ENCODE measurements at places on chromosomes 2 and 18.

DNA sequence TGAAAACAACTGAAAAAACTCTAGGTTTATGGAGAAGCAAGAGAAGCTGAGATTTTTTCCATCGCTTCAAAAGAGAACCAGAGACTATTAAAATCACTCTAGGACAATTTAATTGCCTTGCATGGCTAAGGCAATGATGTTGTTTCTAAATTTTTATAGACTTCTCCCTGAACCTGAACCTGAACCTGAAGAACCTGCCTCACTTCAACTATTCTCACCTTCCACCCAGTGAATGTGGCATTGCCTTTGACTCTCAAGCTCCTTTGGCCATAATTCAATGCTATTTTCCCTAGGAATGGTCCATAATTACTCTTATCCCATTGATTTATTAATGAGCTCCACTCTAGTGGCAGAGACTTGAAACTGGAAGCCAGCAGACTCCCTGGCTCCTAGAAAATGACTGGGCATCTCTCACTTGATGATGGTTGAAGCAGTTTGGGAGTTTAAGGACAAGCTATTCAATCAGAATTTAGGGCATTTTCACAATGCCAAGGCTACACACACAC is 303.8 kb upstream of the UBE2E3 start:
- no peak for DNase-seq

GRCh38 chr2:126749537-126749936 is 93.6 kb downstream of the GYPC start:
- no peak for DNase-seq

GRCh38 chr18:40222776-40223175 is 1732.3 kb upstream of the PIK3C3 start:
- DNase-seq, result no peak

- DNase-seq, result no peak
Observed at GRCh38 chr2:179331061-179331460, 66.4 kb upstream of the SESTD1 start.

GRCh38 chr2:157508676-157509075 is 64.8 kb upstream of the CYTIP start:
- DNase-seq, result no peak

DNA sequence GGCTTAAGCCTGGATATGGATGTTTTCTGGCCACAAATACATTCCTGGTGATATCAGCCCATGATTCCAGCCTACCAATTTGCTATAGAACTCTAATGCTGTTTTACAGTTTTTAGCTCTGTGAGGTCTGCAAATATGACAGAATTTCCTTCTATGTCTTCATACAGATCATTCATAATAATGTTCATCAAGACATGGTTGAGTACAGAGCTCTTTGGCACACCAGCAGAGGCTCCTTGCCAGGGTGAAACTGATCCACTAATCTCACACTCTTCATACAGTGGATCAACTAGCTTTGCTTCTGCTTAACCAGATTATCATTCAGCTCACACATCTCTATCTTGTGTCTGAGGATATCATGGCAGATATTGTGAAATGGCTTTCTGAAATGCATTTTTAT is 672.1 kb downstream of the STK39 start:
- DNase-seq, result no peak

GRCh38 chr2:222052934-222053367 is 245.8 kb downstream of the PAX3 start:
- no peak for DNase-seq

GRCh38 chr18:58116818-58117217 is 72.8 kb downstream of the NEDD4L start:
- DNase-seq, result no peak

- DNase-seq, result no peak
Observed at GRCh38 chr2:218664653-218665052, 5.2 kb downstream of the BCS1L start.

DNA sequence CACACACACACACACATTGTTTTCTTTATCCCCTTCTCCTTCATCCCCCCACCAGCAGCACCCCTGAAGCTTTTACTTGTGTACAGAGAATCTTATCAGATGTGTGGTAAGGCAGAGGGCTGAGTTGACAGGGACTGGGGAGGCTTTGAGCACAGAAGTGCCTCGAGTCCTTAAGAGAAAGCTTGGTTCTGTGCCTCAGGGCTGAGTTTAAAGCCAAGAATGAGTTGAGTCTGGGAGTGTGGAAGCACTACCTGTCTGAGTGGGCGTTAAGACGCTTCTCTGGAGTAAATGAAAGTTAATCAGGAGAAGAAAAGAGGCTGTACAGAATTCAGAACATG is 2.7 kb downstream of the ID2 start:
- peak; percentile 26 for DNase-seq

- DNase-seq, result no peak
Observed at GRCh38 chr2:182895798-182896197, 29.4 kb upstream of the FRZB start.

DNA sequence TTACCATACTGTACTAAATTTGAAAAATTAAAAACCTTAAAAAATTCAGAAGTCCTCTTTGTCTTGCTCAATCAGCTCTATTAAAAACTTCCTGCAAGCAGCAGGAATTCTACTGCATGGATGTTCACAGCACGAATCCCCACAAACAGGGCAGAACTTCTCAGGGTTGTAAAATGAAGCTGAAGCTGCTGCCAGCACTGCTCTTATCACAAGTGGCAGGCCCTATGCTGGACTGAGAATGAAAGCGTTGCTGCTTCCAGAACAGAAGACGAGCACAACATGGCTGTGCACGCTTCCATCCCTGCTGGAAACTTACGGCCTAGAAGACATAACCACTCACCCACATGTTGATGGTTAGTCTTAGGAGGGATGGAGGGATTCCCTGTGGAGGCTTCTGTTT is 134.0 kb downstream of the RAB3GAP1 start:
- no peak for DNase-seq

- DNase-seq, result no peak
Observed at GRCh38 chr2:13227578-13227977, 510.8 kb downstream of the TRIB2 start.

GRCh38 chr2:222248818-222249217 is 50.0 kb downstream of the PAX3 start:
- no peak for DNase-seq

DNA sequence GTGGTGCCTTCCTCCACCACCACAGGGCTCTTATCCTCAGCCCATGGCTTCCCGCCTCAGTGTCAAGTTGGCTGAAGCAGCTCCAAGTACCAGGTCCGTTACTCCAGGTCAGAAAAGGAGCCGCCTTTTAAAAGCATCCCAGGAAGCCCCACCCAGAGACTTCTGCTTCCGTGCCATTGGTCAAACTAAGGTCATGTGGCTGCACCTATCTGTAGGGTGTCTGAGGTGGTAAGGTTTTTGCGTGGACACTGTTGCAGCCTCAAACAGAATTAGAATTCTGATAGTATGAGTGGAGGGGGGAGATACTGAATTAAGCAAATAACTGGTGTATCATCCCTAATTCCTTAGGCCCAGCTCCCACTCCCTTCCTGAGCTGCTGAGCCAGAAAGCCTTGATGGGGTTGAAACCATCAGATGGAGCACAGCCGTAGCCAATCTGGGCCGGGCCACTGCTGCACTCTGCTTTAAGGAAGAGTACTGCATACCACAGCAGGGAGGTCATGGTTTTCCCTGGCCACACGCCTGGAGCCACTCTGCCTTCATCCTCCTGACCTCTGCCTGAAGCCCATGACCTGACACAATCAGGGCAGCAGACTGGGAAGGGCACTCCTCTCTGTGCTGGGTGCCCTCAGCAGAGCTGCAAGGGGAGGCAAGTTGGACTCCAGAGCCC is 8.4 kb downstream of the TMEM247 start:
- DNase-seq, result no peak

DNA sequence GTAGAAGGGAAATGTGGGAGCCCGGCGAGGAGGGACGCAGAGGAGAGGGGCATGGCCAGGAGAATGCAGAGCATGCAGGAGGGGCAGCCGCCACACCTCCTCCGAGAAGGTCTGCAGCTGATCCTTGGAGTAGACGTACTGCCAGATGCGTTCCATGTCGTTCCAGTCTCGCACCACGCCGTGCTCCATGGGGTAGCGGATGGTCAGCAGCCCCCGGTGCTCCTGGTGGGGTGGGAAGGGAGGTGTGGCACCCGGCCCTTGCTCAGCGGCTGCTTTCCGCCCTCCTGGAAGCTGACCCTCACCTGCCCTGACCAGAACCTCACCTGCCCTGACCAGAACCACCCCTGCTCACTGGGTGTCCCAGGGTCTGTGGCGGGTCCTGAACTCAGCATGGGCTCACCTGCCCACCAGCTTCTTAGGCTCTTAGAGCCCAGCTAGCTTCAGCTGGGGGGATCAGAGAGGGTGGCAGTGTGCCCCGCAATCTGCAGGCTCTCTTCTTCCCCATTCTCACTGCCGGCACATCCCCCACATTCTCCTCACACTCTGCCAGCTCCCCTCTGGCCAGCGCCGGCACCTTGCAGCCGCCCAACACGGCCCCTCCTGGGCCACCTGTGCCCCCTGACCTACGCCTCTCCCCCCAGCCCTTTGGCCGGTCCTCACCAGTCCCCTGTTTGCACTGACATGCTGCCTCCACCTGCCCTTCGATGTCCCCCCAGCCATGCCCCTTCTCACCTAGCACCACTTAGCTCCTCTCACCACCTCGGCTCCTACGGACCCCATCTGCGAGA is 4.4 kb downstream of the ACTR1B start:
- no peak for DNase-seq

DNA sequence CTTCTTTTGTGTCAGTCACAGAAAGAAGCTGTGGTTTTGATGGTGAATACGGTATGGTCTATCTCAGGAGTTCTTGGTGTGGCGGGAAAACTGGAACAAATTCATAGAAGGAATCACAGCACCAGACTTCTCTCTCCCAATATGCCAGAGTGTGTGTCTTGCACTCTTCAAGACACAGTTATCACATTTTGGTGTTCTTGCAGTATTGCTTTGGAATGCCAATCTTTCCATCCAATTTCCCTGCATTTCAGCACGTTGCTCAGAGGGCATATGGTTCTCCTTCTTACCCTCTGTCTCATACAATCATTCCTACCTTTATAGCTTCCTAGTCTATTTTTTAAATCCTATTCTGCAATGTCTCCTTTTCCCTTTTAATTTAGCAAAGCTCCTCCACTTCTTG is 216.3 kb downstream of the TMEM182 start:
- no peak for DNase-seq

GRCh38 chr2:141522048-141522447 is 608.8 kb downstream of the LRP1B start:
- no peak for DNase-seq

- DNase-seq, result no peak
Observed at GRCh38 chr2:81148323-81148722, 843.8 kb upstream of the LRRTM1 start.

DNA sequence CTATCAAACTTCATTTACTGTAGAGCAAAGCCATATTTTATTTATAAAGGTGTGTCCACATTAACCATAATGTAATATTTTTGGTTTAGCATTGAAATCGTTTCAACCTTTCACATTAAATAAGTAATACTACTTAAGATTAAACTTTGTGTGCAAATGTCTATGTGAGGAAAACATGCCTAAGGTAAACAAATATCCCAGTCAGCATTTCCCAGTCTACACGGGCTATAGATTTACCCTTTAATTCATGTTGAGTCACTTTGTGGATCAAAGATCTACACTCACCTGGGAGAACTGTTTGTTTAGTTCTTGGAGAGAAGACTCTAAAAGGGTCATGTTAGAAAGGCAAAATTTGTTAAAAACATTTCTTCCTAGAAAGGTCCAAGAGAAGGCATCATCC is 89.1 kb downstream of the ABCA12 start:
- no peak for DNase-seq
